ENCODE measurements at places on chromosomes 1 and 21. TPM values are rescaled to one million over a fixed set of nuclear protein-coding genes. Genes with fewer than 3 reads are reported as not detected.

DNA sequence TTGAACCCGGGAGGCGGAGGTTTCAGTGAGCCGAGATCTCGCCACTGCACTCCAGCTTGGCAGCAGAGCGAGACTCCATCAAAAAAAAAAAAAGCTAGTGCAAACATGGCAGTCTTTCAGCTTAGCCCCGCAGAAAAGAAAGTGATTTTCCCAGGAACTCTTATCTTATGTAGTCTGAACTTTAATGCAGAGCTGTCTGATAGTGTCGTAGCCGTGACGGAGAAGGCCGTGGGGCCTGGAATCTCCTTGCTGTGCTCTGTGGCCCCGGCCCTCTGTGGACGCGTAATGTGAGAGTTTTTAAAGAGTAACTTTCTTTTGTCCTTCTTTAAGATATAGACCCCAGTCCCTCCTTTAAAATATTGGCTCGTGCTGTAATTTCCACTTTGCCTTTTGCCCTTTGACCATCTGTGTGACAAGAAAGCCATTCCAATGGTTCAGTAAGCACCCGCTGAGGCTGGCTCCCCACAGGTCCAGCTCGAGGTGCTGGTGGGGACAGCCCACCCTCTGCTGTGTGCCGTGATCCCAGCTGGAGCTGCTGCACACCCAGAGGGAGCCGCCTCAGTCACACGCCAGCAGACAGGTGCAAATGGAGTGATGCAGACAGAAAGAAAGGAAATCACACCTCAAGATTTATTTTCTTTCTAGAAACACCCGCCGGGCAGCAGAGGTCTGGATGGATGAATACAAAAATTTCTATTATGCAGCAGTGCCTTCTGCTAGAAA, 164.0 kb downstream of the PGBD5 start:
- no peak for DNase-seq

DNA sequence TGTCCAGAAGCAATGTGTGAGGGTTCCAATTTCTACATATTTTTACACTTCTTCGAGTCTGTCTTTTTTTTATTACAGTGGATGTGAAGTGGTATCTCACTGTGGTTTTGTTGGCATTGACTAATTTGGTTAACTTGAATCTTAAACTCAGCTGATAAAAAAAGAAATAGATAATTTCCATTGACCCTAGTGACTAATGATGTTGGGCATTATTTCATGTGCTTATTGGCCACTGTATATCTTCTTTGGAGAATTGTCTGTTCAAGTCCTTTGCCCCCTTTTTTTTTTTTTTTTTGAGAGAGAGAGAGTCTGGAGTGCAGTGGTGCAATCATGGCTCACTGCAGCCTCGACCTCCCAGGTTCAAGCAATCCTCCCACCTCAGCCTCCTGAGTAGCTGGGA, 33.3 kb upstream of the NBPF3 start:
- DNase-seq: no peak

Gene HCRTR1
- not detected for total RNA-seq

DNA sequence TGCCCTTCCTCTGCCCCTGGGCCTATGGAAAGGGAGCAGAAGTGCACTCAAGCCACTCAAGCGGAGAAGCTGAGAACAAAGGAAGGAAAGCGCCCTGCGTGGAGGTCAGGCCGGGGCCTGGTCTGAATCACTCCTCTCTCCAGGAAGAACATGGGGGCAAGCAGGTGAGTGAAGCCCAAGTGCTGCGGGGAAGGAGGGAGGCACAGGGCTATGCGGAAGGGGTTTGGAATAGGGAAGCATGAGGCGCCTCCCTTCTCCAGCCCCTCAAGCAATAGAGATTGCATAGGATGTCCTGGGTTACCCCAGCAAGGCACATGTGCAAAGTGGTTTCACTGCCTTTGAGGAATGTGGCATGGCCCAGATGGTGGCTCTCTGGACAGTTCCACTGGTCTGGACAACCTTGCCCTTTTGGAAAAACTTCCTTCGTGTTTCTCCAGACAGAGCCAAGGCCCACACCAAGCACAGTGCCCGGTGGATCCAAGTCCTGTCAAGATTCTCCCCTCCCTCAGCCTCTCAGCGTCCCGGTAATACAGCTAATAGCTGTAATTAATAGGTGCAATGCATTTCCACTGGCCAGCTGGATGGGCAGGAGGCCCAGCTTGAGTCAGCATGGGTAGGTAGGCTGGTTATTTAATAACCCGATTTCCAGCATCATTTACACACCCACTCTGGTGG, 13.7 kb downstream of the BLACAT1 start:
- no peak for DNase-seq

GRCh38 chr1:226686440-226687425, 52.3 kb downstream of the ITPKB start:
- DNase-seq: no peak

Gene LINGO4
- total RNA-seq: 0.94 TPM

DNA sequence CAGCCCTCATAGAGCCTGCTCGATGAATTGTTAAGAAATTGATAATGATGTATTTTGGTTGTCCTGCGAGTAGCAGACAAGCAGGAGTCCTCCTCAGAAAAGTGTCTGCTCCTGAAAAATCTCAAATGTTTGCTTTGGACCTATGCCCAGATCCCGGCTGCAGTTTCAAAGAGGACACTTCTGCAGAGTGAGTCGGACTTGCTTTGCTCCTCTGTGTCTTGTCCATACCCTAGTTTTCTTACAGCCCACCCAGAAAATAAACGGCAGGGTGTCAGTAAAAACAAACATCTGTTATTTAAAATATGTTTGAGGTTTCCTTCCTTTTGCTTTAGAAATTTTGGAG, 2.8 kb downstream of the S100A10 start:
- DNase-seq: no peak

Measured in suprapubic skin (tissue), 4 donors.